Myometrial cell (primary cell): ENCODE measurements at places on chromosomes 5 and 9. TPM values are rescaled to one million over a fixed set of nuclear protein-coding genes. Genes with fewer than 3 reads are reported as not detected.

Gene ARSB
- 13.8 and 20.6 TPM in 2 replicates for total RNA-seq

Gene PCDHB10
- 0.58 TPM in 1 of 2 replicates, not detected in the other for total RNA-seq

Gene CCL27
- total RNA-seq, result 0.58 TPM in 1 of 2 replicates, not detected in the other

Gene ADAMTS6
- total RNA-seq, result 17.3 and 28.2 TPM in 2 replicates

Gene CFAP77
- not detected in 2 replicates for total RNA-seq

Gene PCDHGC5
- total RNA-seq, result 0.71 and 1.2 TPM in 2 replicates

Gene MOB3B
- 0.86 and 1.1 TPM in 2 replicates for total RNA-seq

Gene KLF4
- total RNA-seq, result 1.2 and 5.0 TPM in 2 replicates

Gene FSTL4
- not detected in 2 replicates for total RNA-seq

Gene SPINK13
- total RNA-seq, result not detected in 2 replicates

Gene RALGDS
- 16.1 and 18.4 TPM in 2 replicates for total RNA-seq

Gene ECSCR
- not detected in 2 replicates for total RNA-seq

Gene CHMP5
- total RNA-seq, result 57.6 and 58.5 TPM in 2 replicates

Gene PTGS1
- total RNA-seq, result 7.5 and 9.4 TPM in 2 replicates

Gene MED10
- total RNA-seq, result 14.2 and 20.5 TPM in 2 replicates

Gene CARTPT
- total RNA-seq, result not detected in 2 replicates

Gene SH3PXD2B
- total RNA-seq, result 16.7 and 19.8 TPM in 2 replicates

Gene ZFP2
- 0.18 and 0.58 TPM in 2 replicates for total RNA-seq

Gene NDFIP1
- 43.2 and 73.5 TPM in 2 replicates for total RNA-seq

Gene RNF208
- not detected in 2 replicates for total RNA-seq

Gene SPTAN1
- total RNA-seq, result 195 and 254 TPM in 2 replicates

Gene NDUFAF2
- total RNA-seq, result 32.3 and 45.8 TPM in 2 replicates

Gene NCS1
- 49.6 and 50.2 TPM in 2 replicates for total RNA-seq

Gene CDC20B
- total RNA-seq, result not detected in 2 replicates

Gene ST8SIA4
- 0.18 TPM in 1 of 2 replicates, not detected in the other for total RNA-seq

Gene PCDHGA10
- total RNA-seq, result 4.3 and 4.6 TPM in 2 replicates

Gene SMAD5
- 28.0 and 39.7 TPM in 2 replicates for total RNA-seq

Gene SLC6A3
- not detected in 2 replicates for total RNA-seq

Gene VPS13A
- total RNA-seq, result 8.9 and 17.0 TPM in 2 replicates

Gene EDIL3
- total RNA-seq, result 6.0 and 6.1 TPM in 2 replicates

Gene TAS2R1
- total RNA-seq, result not detected in 2 replicates

Gene SVEP1
- 8.6 and 11.3 TPM in 2 replicates for total RNA-seq

Gene PCDHB12
- total RNA-seq, result not detected in 2 replicates

Gene ACTBL2
- 3.2 and 5.1 TPM in 2 replicates for total RNA-seq

Gene ARID3C
- under 0.01 and 0.58 TPM in 2 replicates for total RNA-seq

Gene OGN
- under 0.01 and 0.18 TPM in 2 replicates for total RNA-seq

Gene PDZD2
- total RNA-seq, result 1.2 and 1.4 TPM in 2 replicates

Gene FOCAD
- total RNA-seq, result 62.9 and 102 TPM in 2 replicates

Gene SOX30
- 0.71 TPM in 1 of 2 replicates, not detected in the other for total RNA-seq

Gene GRXCR2
- total RNA-seq, result not detected in 2 replicates

Gene C6
- total RNA-seq, result not detected in 2 replicates

Gene SPRY4
- 26.1 and 31.7 TPM in 2 replicates for total RNA-seq

Gene TMEM174
- not detected in 2 replicates for total RNA-seq

Gene FCN2
- total RNA-seq, result not detected in 2 replicates

Gene PCAT7
- under 0.01 TPM in 1 of 2 replicates, not detected in the other for total RNA-seq

Gene BHMT2
- total RNA-seq, result 8.9 and 9.2 TPM in 2 replicates

Gene TTC39B
- total RNA-seq, result 14.2 and 15.9 TPM in 2 replicates

Gene SHISAL2B
- not detected in 2 replicates for total RNA-seq

Gene MIER3
- 8.5 and 11.0 TPM in 2 replicates for total RNA-seq

Gene MCC
- total RNA-seq, result 8.6 and 12.8 TPM in 2 replicates

Gene ACOT12
- total RNA-seq, result 0.18 TPM in 1 of 2 replicates, not detected in the other

Gene IFNK
- not detected in 2 replicates for total RNA-seq

Gene GADD45G
- 0.18 TPM in 1 of 2 replicates, not detected in the other for total RNA-seq

Gene QRFP
- not detected in 2 replicates for total RNA-seq

Gene KCNV2
- not detected in 2 replicates for total RNA-seq

Gene MYOZ3
- not detected in 2 replicates for total RNA-seq
